ENCODE measurements at places on chromosomes 1 and 21.

DNA sequence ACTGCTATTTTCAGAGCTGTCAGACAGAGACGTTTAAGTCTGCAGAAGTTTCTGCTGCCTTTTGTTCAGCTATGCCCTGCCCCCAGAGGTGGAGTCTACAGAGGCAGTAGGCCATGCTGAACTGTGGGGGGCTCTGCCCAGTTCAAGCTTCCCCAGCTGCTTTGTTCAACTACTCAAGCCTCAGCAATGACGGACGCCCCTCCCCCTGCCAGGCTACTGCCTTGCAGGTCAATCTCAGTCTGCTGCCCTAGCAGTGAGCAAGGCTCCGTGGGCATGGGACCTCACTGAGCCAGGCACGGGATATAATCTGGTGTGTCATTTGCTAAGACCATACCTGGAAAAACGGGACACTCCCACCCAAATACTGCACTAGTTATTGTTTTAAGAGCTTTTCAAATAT is 219.7 kb downstream of the BRINP3 start:
- no peak for DNase-seq

DNA sequence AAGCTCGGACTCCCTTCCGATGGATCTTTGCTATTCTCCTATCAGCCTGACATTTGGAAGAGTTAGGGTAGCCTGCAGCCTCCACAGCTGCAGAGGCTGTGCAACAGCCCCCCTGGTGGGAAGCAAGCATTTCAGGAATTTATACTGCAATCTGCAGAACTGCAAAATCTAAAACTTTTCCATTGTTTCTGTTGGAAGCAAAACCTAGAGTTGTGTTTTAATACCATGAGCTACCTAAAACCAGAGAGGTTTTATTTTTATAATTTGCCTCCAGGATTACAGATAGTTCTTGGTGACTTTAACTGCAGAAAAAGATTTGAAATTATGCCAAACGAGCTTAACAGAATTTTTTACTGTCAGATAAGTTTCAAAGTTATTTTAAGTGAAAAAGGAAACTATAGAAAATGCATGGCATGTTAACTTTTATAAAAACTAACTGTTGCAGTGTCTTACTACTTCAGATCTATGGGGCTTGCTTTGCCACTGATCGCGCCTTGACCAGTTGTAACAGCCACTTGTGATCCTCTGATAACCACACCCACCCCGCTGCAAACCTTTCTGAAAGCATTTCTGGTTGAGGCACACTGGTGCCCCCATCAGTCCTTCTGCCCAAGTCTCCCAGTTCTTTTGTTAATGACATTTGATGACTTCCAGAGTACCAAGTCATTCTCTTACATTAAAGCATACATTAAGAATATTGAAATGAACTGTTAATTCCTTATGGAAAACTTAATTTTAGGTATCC is 64.8 kb downstream of the PRDM2 start:
- DNase-seq: no peak

GRCh38 chr1:147505568-147505967 is 35.7 kb upstream of the BCL9 start:
- DNase-seq: no peak

DNA sequence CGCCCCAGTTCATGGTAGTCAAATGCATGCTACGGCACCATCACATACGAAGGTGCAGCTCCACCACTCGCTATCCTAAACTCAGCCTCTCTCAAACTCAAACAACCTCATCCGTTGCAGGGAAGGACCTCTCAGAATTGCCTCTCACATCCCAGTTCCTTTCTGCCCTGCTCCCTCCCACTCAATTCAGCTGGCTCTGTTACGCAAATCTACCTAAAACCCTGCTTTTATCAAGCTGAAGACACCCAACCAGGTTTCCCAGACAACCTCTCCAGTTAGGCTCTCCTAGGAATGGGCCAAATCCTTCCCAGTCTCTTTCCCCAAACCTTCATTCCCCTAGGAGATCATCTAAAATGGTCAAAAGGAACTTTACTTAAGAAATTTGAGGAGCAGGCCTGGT is 62.9 kb downstream of the CLSTN1 start:
- no peak for DNase-seq

GRCh38 chr1:169511316-169512005 is 25.7 kb upstream of the SLC19A2 start:
- DNase-seq: no peak

DNA sequence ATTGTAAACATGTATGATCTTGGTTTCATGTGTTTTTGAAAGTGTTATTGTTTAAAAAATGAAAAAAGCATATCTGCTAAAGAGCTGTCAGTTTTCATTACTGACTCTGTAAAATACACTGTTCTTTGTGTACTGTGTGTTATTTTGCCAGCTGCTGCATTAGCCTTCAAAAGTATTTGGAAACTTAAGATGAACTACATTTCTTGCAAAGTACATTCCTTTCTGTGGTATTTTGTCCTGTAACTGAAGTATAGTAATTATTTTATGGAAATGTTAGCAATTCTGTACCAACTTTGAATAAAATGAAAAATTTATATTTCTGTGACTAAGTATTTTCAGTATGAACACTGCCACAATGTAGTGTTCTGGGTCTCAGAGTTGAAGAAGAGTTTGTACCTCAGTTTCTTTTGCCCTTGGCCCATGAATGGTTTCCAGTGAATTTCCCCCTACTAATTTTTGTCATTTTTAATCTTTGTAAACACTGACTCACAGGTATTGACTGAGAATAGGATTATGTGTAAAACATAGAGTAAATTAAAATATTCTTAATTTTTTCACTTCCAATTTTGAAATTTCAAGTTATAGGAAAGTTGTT is 32.7 kb downstream of the MRPS6 start:
- no peak for DNase-seq

DNA sequence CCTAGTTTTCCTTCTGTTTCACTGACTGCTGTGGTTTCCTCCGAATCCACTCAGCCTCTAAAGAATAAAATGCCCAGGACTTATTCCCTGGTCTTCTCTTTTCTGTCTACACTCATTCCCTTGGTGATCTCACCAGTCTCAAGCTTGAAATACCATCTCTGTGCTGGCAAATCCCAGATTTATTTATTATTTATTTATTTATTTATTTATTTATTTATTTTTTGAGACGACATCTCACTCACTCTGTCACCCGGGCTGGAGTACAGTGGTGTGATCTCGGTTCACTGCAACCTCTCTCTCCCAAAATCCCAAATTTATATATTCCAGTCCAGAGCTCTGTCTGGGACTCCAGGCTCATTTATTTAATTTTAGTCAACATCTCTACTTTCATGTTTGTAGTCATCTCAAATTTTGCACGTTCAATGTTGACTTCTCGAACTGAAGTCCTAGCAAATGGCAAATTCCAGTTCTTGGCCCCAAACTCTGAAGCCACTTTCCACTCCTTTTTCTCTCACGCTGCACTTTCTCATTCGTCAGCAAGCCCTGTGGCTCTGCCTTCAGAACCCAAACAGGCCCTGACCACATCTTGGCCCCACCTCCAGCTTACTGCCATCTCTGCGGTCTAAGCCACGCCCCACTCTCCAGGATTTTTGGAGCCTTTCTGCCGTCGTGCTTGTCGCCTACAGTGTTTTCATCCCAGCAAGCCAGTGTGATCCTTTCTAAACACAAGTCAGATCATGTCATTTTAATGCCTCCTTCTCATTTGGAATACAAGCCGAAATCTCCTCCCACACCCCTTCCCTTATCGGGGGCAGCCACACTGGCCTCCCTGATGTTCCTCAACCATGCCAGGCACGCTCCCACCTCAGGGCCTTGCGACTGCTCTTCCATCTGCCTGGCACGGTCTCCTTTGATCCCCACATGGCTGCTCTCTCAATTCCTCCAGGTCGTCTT is 14.2 kb upstream of the TENT5B start:
- no peak for DNase-seq

DNA sequence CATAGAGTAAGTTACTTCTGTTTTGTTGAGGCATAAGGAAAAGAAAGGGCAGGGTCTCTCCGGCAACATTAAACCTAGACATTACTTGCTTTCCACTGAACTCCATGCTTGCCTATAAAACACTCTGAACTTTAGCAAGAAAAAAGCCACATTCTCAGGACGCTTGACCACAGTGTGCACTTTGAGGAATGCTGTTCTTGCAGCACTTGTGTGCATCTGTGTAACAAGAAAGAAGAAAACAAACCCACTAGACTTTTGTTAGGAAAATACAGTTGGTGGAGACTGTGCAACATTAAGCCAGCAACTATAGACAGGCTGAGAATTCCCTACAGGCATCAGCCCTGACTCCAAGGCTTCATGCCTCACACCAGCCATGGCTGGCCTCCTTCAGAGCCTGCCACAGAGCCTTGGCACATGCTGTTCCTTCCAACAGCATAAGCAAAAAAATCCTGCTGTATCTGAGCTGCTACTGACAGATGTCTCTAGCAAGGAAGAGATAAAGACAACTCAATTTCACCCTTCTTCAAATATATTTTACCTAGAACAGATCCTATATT is 5.8 kb downstream of the PDZK1 start:
- DNase-seq: no peak

- DNase-seq: no peak
These were observed 17.6 kb downstream of the LMO4 start for GRCh38 chr1:87346130-87346814.

DNA sequence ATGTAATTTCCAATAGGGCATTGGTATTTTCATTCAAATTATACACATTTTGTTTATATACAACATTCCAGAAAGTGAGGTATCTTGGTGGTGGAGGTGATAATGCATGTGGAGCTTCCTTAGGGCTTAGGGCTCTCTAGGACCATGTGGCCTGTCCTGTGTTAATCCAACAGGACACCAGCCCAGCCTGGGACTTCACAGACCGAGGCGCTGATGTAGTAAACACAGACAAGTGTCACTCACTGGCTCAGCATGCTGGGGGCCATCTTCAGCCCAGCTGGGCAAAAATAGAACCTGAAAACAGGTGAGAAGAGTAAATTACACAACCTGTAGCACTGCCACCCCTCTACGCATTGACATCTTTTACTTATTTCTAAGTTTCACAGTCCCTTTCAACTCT is 66.7 kb downstream of the MAB21L3 start:
- no peak for DNase-seq

DNA sequence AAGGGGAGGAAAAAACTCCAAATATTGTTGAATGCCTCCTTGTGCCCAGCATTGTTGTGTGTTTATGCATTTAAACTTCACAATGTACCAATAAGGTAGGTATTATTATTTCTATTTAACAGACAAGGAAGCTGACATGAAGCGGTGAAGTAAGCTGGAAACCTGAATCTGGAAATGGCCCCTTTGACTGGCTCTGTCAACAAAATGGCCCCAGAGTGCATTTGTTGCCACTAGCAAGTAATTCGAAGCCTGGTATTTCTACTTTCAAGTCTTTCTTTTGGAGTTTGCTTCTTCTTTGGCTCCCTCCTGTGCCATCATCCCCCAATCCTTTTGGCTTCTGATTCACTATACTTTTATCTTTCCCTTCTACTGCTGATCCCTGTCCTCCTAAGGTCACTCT is 23.1 kb downstream of the CRYZL1 start:
- DNase-seq: no peak

GRCh38 chr21:45873418-45873817 is 108.2 kb upstream of the COL6A1 start:
- DNase-seq: no peak

DNA sequence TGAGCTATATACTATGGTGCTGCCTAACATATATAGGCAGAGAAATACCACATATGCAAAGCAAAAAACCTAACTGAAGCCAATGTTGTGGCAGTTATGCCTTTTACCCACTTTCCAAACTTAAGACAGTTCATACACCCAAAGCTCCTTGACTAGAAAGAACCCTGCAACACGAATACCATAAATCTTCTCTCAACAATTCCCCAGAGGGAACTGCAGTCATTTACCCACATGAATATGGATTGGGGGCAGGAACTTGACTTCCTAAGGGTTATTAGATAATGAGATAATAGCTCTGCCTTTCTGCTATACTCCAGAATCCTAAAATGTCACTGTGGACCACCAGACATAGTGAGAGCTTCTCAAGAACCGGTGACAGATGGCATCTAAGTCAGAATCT is 2.9 kb upstream of the ASPM start:
- DNase-seq: no peak

- DNase-seq: no peak
These were observed 69.0 kb downstream of the GADD45A start for GRCh38 chr1:67753776-67754525.

DNA sequence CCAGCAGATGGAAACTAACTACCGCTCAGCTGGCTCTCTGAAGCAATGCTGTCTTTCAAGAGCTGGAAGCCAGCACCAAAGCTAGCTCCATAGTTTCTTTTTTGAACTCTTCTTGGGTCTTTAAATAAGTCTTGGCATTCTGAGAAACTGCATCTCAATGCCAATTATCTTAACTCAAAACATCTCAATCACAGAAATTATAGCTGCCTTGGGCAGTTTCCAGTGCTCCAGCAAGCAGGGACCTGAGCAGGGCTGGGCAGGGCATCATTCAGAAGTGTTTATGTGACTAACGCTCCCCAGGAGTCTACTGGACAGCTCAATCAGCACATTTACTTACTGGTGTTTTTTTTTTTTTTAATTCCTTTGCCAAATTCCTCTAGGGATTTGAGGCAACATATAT is 18.3 kb upstream of the PADI4 start:
- DNase-seq: no peak

DNA sequence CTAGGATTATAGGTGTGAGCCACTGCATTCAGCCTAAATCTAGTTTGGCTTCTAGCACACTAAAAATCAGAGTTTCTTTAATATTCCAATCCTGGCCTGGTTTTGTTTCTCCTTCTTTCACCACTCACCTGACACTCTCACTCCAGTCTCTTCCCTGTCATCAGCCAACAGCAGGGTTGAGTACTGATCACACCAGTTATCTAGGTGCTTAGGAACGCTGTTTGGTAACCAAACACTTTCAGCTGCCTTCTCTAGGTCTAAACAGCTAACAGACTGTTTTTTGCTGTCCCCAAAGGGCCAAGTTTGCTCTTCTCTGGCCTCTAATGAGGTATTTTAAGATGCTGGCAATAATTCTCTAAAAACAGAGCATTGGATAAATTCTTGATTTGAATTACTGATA is 17.7 kb upstream of the FRRS1 start:
- DNase-seq: no peak

DNA sequence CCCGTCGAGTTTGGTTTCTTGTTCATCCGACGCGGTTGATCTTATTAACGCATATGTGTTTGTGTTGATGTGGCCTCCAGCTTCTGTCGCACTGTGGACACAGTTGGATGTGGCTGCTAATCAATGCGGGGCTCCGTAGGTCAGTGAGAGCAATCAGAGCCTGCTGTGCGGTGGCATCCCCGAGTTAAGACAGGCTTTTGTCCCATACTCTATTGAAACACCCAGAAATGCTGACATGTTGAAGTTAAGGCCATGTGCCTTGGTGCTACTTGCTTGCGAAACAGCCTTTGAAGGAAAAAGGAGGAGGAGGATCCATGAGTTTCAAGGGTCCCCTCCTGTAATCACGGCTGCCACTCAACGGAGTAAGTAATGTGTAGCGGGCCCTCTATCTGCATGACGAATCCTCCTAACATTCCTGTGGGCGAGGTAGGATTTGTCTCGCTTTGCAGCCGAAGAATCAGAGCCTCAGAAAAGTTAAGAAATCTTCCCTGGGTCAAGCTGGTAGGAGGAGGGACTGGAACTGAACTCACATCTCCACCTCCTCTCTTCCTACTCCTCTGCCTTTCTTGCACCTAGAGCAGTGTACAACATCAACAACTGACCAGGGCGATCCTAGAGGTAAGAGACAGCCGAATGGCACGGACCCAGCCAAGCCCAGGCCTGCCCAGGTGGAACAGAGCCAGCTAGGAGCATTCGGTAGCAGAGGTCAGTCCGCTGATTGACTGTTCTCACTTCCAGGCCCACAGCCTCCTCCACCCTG is 19.5 kb downstream of the PDE9A start:
- DNase-seq: no peak

Measured in activated CD4-positive, alpha-beta T cell treated with anti-CD3 and anti-CD28 coated beads, Interleukin-2, amount 50 U/mL, for 24 hours (primary cell).